ENCODE measurements at places on chromosomes 13 and 19.

DNA sequence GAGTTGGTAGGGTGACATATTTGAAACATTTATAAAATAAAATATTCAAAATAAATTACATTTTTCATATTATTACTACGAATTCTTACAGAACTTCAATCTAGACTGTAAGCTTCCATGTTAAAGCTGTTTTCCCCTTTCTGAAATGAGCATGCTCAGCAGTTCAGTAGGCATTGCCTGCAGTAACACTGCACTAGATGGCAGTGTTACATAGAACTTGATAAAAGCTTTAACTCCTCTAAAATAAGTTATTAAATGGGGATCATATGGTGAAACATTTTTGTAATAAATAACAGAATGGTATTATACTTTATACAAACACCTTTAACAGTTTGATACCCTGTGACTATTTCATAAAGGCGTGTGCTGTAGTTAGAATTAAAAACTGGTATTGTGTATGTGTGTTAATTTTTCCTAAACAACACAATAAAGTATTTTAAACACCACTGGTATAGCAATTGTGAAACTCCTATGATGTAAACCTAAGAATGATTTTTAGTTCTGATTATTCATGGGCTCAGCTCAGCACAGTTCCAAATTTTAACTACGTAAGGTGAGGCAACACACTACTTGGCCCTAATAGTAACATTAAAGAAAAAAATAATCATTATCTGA lies 11.6 kb upstream of the GPR18 start:
- no peak for DNase-seq

- DNase-seq: no peak
Observed at GRCh38 chr19:36987091-36987490, 71.0 kb downstream of the ZNF568 start.

- DNase-seq: no peak
Observed at GRCh38 chr19:29881386-29881785, 60.7 kb upstream of the URI1 start.

DNA sequence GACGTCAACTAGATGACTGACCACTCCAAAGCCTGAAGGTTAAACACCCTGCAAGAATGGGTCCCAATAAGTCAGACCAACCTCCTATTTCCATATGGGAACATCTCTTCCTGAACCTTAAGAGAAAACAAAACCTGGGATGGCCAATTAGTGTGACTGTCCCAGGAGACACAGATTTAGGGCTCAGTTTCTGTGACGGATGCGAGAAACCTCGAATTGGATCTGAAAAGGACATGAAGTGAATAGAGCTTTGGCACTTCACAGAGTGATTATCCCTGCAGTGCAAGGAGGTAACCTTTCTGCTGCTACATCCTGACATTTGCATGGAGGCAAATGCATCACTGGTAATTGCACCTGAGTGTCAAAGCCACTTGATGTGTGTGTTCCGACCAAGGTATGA lies 442.2 kb upstream of the KLF12 start:
- DNase-seq: no peak

- DNase-seq: no peak
Observed at GRCh38 chr13:23621316-23621645, 51.1 kb downstream of the TNFRSF19 start.

DNA sequence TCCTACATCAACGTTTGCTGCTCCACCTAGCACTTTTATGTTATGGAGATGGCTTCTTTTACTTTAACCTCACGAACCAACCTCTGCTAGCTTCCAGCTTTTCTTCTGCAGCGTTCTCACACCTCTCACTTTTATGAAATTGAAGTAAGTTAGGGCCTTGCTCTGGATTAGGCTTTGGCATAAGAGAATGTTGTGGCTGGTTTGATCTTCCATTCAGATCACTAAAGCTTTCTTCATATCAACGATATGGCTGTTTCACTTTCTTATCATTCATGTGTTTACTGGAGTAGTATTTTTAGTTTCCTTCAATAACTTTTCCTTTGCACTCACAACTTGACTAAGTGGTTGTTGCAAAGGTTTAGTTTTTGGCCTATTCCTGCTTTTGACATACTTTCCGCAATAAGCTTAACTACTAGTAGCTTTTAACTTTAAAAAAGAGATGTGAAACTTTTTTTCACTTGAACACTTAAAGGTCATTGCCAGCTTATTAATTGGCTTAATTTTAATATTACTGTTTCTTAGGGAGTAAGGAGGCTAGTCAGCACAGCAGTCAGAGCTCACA lies 60.0 kb upstream of the SPRY2 start:
- no peak for DNase-seq

GRCh38 chr13:41019011-41019487 lies at the start of gene ELF1:
Gene ELF1 (minus strand): TSS chr13:41019316. CDS start chr13:40982054, 37,262 bp downstream.
- DNase-seq: no peak

DNA sequence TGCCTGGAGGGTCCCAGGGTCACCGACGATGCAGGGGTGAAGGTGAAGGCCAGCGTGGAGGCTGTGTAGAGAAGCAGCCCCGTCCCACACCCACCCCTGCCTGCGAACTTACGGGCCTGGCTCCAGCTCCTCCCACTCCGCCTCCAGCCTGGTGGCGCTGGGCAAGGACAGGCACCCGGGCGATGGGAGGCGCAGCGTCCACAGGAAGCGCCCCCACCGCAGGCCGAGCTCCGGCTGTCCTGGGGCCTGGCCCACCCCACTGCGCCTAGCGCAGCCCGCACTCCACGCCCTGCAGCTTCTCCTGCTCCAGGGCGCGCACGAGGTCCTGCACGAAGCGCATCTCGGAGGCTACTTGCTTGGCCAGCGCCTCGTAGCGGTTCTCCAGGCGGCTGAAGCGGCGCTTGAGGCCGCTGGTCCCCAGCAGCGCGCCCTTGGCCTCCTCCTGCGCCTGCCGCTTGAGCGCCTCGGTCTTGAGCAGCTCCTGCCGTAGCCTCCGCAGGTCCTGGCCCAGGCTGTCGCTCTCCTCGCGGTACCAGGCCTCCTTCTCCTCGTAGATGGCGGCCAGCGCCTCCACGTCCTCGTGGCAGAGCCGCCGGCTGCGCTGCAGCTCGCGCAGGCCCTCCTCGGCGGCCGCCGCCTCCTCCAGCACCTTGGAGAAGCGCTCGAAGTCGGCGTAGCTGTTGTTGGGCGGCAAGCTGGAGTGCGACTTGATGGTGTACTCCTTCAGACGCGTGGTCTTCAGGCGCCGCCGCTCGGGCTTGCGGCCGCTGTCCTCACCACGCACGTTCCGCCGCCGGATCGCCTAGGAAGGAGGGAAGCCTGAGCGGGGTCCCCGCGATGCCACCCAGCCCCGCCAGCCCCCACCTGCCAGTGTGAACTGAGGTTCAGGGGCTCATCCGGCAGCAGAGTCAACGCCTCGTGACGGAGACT lies 11.8 kb downstream of the DAPK3 start:
- DNase-seq: no peak

- DNase-seq: no peak
Observed at GRCh38 chr13:50994651-50995050, 85.1 kb downstream of the RNASEH2B start.

DNA sequence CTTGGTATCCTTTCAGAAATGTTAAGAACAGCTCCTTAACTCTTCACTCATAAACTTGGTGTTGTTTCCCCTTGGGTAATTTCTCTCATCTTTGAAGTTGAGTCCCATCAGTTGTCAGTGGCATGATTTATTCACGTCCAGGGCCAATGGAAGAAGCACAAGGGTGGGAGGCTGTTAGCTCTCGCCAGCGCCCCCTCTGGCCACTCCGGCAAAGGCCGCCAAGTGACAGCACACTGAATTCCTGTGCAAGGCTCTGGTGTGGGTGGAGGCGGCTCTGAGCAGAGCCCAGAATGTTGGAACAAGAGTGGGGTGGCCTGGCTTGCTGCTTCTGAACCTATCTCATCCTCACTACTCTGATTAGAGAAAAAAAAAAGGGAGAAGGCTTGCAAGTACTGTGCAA lies 13.1 kb upstream of the MEDAG start:
- DNase-seq: no peak

DNA sequence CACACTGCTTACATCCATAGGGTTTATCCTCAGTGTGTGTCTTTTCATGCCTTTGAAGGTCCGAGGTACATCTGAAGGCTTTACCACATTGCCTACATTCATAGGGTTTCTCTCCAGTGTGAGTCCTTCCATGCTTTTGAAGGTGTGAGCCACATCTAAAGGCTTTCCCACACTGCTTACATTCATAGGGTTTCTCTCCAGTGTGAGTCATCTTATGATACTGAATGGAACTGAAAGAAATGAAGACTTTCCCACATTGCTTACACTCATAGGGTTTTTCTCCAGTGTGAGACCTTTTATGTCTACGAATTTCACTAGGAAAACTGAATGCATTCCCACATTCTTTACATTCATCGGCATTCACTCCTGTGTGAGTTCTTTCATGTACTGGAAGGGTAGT lies 7.1 kb downstream of the ZNF20 start:
- DNase-seq: no peak

DNA sequence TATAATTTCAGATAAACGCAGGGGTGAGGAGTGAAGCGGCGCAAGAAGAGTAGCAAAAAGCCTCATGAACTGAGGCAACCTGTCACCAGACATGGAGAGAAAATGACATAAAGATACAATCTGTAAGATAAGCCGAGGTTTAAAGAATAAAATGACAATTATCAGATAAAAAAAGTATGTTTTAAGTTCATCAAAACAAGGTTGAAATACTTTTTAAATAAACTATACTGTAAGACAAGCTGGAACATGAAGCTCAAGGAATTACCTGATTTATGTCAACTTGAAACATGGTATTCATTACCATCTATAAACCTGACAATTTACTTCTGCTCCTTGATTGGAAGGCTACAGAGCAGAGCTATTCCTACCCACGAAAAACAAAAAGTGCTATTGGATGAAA lies 61.6 kb downstream of the MYCBP2 start:
- no peak for DNase-seq

GRCh38 chr13:59743195-59743594 lies 420.5 kb downstream of the DIAPH3 start:
- DNase-seq: no peak

GRCh38 chr19:2425622-2426581 lies 1.5 kb downstream of the TIMM13 start:
- no peak for DNase-seq

- no peak for DNase-seq
Observed at GRCh38 chr13:40495621-40496001, 170.8 kb downstream of the FOXO1 start.

DNA sequence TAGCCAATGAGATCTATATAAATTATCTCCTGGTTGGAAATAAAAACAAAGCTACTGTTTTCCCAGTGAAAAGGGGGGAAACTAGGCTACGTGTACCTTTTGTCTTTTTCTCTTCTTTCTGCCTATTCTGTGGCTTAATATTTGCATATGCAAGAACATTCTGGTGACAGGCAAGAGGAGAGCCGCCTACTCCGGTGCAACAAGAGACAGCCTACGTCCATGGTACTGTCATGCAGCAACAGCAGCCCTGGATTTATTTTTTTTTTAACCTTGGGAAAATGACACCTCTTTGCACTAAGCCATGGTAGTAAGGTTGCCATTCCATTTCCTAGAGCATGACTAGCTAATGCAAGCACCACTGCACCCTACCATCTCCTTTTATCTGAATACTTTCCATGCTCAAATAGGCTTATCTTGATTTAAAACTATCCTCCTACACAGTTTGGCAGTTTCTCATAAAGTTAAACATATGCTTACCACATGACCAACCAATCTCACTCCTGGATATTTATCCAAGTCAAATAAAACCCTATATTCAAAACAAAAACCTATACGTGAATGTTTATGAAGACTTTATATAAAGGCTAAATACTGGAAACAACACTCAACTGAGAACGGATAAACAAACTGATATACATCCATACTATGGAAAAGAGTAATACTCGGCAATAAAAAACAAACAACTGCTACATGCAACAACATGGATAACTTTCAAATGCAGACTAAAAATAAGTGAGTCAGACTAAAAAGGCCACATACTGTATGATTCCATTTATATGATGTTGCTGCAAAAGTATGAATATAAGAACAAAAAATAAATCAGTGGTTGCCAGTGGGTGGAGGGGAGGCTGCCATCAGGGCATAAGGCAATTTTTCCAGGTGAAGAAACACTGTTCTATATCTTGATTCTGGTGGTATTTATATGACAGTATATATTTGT lies 17.3 kb downstream of the NUFIP1 start:
- DNase-seq: no peak

DNA sequence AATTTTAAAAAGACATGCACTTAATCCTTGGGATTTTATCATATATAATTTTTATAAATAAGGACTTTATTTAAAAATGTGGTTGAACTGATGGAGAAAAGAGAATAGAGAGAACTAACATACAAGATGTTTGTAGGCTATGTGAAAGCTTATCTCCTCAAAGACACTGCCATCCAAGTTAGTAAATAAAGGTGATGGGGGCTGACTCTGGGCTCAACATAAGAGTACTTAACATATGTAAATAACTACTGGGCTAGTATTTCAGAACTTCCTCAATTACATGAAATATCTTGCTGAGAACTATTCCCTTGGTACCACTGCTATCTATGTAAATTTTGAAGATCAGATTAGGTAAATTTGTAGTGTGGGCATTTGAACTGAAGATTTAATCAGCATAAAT lies 1017.3 kb upstream of the PCDH20 start:
- no peak for DNase-seq

Measured in amygdala (tissue), 56 donors.